ENCODE measurements at places on chromosomes 1 and 21.

DNA sequence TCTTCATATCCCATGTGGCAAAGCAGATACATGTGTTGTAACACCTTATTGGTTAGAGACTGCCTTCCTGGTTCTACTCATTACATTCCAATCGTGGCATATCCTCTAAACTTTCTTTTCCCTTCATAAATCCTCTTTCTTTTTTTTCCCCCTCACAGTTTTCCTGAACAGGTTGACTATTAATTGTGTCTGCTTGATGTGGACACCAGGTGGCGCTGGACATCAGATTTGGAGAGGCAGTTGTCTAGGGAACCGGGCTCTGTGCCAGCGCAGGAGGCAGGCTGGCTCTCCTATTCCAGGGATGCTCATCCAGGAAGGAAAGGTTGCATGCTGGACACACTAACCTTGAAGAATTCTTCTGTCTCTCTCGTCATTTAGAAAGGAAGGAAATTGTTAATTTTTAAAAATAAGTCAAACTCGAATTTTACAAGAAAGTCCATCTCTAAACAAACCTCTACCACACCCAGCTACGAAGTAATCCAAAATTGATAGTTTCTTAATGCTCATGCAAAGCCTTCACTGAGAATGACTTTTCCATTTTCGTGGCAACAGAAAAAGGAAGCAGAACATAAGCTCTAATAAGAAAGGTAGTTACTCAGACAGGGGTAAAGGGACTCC lies 59.4 kb upstream of the ASB17 start:
- DNase-seq, result peak; percentile 92

DNA sequence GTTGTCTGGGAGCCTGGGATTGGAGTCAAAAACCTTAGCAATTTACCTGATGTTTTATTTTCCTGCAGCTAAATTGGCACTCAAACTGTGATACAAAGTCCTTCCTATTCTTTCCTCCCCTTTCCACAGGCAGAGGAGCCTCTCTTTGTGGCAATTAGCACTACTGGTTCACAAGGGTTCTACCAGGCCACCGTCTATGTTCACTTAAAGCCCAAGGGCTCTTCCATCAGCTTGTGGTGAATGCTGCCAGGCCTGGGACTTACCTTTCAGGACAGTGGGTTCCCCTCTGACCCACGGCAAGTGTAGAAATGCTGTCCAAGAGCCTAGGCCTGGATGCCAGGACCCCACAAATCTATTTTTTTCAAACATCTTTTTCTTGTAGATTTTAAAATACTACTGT lies 251.9 kb upstream of the B3GALT2 start:
- DNase-seq, result no peak

DNA sequence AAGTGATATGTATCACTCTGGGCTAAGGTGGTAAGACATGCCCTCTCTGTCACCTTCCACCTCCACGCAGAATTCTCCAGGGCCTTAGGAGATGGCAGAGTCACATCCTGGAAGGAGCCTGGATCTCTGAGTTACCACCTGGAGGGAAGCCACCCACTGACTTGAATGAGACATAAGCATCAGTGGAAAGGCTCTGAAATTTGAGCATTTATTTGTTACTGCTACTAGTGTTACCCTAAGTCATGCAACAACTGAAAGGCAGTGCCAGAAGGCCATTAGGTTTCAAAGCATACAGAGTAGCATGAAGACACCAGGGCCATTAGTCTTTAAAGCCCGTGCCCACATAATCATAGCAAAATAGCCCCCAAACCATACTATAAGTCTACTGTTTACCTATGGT lies 230.3 kb upstream of the IRF2BP2 start:
- DNase-seq, result no peak

- DNase-seq, result no peak
Measured at GRCh38 chr21:45094412-45094811, 20.0 kb downstream of the ADARB1 start.

DNA sequence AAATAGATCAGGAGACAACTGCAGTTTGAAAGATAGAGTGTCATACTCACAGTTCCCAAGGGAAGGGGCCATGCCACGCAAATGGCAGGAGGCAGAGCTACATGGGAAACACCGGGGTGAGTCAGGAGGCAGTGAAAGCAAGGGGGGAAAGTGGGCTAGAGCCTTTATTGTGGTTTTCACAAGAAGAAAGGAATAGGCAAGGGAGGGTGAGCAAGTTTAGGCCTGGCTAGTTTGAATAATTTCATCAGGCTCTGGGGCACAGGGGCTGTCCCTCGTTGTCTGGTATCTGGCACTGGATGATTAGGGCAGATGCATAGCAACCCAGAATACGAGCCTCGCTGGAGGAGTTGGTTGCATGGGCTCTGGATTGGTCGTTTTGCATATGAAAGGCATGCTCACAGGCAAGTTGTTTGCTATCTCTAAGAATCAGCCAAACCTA lies 17.0 kb upstream of the ITLN2 start:
- no peak for DNase-seq

- DNase-seq, result no peak
Measured at GRCh38 chr21:33682992-33683627, 40.8 kb downstream of the ITSN1 start.

- no peak for DNase-seq
Measured at GRCh38 chr21:38869946-38870345, 64.2 kb downstream of the ETS2 start.

DNA sequence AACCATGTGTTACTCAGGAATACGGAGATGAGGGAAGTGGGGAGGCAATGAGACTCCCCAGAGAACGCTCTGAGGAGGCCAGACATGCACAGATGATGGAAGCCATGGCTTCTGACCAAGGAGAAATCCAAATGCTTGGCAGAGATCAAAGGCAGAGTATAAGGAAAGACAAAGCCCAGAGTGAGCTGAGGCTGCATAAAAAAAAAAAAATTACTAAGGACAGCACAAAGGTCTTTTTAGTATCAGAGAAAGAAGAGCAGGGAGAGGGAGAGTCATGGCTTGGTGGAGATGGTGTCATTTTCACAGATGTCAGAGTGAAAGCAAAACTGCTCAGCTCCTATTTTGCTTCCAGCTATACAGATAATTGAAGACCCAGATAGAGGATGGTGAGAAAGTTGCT lies 8.1 kb upstream of the NCF2 start:
- DNase-seq, result no peak

GRCh38 chr21:45997495-45998275 lies 16.1 kb downstream of the COL6A1 start:
- DNase-seq, result no peak

GRCh38 chr1:191913260-191913977 lies 244.8 kb upstream of the RGS18 start:
- DNase-seq, result no peak

- no peak for DNase-seq
Measured at GRCh38 chr1:232144696-232145230, 485.2 kb downstream of the SIPA1L2 start.

- DNase-seq, result no peak
Measured at GRCh38 chr1:201328576-201328975, 45.3 kb downstream of the PKP1 start.

GRCh38 chr1:171966426-171967220 lies 125.3 kb downstream of the DNM3 start:
- no peak for DNase-seq

- DNase-seq, result no peak
Measured at GRCh38 chr1:94539496-94539895, 2.1 kb downstream of the F3 start.

- no peak for DNase-seq
Measured at GRCh38 chr21:31447505-31447904, 103.4 kb upstream of the TIAM1 start.

- DNase-seq, result peak; percentile 30
Measured at GRCh38 chr1:19700079-19700777, 35.6 kb downstream of the HTR6 start.

- DNase-seq, result no peak
Measured at GRCh38 chr1:173661763-173662162, 7.9 kb downstream of the ANKRD45 start.

DNA sequence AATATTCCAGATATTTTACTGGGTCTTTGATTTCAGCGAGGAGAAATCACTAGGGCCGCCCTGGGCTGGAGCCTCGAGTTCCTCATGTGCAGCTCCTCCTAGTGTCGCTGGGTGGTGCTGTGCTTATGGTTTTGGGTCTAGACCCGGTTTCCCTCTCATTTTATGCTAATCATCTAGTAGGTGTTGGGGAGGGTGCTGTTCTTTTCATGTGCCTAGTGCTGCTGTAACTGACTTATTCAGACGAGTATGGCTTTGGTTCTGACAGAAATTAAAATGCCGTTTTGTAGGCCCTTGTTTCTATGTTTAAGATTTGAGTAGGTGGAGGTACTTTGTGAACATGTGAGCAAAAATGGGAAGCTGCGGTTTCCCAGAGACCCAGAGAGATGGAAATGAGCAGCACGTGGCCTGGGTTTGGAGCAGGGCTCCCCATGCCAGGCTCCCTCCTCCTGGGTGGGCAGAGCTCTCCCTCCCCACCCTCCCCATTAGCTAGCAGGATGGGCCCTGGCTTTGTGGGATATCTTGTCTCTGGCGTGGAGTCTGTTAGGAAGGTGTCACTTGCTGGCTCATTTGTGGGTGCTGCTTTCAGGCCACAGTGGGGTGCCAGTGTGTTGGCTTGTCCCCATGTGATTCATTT lies 74.0 kb upstream of the GPR88 start:
- DNase-seq, result peak; percentile 63

DNA sequence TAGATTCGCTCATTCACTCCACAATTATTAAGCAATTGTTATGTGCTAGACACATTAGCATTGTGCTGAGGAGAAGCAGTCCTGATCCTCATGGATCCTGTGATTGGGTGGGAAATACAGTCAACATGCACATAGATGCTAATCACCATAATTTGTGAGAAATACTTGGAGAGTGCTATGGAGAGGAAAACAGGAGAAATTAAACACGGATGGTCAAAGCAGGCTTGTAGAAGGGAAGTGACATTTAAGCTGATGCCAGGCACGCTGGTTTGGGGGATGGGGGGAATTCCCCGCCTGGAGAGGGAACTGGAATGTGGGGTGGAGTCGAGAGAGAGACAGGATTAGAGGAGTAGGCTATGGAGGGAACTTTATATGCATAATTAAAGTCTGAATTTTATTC lies 52.2 kb upstream of the L1TD1 start:
- DNase-seq, result no peak

- DNase-seq, result peak; percentile 71
Measured at GRCh38 chr1:151547119-151547899, 7.2 kb downstream of the TUFT1 start.

DNA sequence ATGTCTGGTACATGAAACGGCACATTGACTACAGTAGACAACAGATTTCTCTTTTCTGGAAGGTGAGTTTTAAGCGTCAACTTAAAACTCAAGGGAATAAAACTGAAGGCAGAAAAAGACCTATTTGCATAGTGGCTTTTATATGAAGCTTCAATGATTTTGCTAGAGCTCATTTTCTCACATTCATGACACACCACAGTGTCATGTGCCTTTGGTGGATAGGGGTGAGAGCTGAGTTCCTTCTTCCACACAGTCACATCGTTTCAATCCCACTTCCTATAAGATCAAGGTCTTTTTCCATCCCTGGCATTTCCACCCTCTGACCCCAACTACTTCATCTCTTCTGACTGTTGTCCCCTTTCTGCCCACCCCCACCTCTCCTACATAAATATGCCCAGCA lies 31.0 kb downstream of the IL12RB2 start:
- no peak for DNase-seq

GRCh38 chr21:22374218-22374969 lies 1376.2 kb downstream of the NCAM2 start:
- no peak for DNase-seq

GRCh38 chr1:243483071-243483771 lies 227.4 kb downstream of the SDCCAG8 start:
- no peak for DNase-seq

DNA sequence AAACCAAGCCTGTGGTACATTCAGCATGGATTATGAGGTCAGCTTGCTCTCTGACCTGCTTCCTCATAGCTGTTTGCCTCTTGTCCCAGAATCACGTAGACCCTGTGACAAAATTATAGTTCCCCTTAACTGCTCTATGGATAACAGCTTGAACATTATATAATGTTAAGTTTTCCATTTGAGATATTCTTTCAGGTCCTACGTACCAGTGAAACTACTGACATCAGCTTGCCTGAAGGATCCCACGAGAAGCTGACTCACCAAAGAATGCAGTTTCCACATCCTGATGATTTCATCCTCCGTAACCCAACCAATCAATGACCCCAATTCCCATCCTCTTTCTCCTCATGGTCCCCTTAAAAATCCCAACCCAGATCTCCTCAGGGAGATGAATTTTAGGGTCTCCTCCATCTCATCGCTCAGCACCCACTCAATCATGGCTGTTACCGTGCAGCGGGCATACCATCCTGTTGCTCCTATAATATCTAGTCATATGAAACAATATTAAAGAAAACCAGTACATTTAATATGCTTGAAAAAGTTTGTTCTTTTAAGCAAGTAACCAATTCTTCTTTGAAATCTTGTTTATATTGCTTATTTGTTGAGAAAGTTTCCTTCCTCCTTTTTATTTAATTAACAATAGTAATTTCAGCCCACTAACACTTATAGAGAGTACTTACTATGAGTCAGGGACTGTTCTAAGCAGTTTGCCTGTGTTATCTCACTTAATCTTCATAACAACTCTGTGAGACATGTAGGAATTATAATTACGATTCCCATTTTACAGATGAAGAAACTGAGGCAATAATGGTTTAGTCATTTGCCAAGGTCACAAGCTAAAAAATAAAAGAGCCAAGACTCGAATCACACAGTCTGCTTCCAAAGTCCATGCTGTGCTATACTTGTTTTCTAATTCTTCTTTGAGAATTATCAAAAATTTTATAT lies 27.4 kb downstream of the CHML start:
- DNase-seq, result no peak

DNA sequence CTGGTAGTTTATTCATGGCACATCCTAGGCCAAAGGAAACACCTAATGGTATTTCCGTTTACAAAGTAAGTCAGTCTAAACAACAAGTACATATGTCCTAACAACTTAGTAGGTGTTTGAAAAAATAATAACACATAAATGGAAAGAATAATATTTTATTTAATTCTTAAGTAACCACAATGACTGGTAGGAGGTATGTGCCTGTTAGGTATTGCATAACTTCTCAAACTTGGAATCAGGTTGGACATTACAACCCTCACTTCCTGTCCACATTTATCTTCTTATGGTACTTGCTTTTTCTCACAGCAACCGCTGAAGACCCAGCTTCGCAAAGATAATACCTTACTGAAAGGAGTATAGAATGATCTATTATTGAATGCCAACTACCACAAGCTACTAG lies 64.2 kb downstream of the VPS13D start:
- DNase-seq, result no peak

DNA sequence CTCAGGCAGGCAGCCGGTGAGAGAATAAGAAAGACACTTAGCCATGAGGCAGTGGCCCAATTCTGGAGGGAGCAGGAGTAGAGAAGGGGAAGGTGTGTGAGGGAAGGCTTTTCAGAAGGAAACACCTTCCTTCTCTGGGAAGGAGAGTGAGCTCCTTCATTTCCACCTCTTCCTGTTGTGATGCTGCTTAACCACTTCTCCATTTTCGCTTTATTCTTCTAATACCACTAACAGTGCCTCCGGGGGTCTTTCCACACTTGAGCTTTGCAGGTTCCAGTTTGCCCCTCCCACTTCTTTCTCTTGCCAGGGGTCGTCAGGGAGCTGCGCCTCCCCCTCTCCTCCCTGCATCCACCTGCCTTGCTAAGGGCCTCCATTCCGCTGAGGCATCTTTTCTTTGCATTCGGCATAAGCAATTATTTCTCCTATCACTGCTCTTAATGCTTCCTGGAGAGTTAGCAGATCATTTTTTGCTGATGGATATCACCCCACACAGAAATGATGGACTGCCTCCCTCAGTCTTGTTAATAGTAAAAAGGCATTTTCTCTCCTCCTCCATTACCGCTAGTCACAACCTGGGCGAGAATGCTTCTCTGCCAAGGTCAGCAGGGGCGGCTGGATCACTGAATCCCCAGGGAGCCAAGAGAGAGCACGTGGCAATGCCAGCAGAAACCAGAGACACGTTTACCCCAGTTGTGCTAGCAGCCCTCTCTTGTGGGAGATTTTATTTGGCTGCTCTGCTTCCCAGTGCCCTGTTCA lies 74.8 kb downstream of the ELAVL4 start:
- DNase-seq, result no peak

Measured in pancreas (tissue), 10 donors.